ENCODE measurements at places on chromosomes 1 and 21. TPM values are rescaled to one million over a fixed set of nuclear protein-coding genes. Genes with fewer than 3 reads are reported as not detected.
A peak's percentile ranks its signal among the peaks of the same experiment; 100 is the strongest.

LYPD8 gene
- total RNA-seq: not detected

DNA sequence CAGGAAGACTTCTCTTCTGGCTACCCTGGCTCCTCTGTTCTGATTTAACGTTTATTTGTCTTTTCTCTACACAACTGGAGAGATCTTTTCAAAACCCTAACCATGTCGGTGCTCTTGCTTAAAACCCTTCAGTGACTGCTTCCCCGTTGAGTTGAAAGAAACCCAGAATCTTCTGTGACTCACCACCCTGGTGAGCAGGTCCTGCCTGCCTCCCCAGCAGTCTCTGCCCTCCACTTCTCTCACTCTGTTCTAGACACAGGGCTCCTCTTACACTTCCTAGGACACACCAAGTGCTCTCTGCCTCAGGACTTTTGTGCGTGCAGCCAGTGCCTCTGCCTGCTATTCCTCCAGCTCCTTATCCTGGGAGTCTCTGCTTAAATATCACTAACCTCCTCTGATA is 131.4 kb downstream of the IER5 start:
- DNase-seq: no peak

GRCh38 chr1:78856096-78856495 is 150.4 kb downstream of the ADGRL4 start:
- no peak for DNase-seq

DNA sequence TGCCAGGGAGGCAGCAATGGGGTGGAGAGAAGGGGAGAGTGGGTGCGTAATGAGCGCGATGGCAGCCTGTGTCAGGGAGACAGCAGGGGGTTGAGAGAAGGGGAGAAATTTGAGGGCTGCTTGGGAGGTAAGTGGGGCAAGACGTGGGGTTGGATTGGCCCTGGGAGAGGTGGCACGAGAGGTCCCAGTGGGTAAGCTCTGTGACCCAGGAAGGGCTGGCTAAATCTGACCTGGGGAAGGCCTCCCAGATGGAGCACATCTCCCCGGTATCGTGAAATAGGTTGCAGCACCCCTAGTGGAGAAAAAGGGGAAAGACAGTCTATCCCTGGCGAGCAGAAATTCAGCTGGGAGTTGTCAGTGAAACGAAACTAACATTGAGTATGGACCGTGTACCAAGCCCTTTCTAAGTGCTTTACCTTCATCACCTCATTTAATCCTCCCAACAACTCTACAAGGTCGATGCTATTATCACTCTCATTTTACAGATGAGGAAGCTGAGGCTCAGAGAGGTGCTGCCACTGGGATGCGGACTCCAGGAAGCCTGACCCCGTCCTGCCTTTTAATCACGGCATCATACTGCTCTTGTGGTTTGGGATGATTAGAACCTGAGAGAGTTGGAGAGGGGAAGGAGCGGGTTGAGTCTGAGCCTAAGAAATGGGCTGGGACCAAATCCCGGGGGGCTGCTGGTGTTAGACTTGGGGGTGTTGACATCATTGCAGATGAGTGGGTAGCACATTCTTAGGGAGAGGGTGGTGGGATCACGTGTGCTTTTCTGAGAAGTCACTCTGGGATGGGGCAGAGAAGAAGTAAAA is 56.6 kb upstream of the RPL11 start:
- DNase-seq: peak; percentile 82

DNA sequence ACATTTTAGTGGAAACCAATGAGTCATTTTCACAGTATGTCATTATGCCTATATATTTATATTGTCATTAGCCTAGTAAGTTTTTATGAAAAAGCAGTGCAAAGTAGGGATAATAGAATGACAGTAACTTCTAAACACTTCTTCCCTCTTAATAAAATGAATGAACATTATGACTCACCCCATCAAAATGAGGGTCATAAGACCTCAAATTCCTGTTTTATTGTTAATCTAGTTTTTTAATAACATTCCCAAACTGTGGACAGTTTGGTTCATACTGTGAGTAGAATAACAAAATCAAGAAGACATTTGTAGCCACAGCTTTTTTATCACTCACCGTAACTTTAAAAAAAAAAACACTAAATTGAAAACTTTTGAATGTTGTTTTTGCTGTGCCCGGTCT is 160.5 kb downstream of the LRRC40 start:
- DNase-seq: peak; percentile 78

- no peak for DNase-seq
These were observed 157.8 kb downstream of the ATG4C start for GRCh38 chr1:62941780-62942179.

WLS gene
- 47.9 TPM for total RNA-seq

- DNase-seq: no peak
These were observed 35.7 kb upstream of the PLA2G4A start for GRCh38 chr1:186792870-186793581.

GPR25 gene
- not detected for total RNA-seq

- DNase-seq: no peak
These were observed 3.2 kb downstream of the IFT25 start for GRCh38 chr1:53942127-53942957.

- no peak for DNase-seq
These were observed 91.7 kb downstream of the ATG4C start for GRCh38 chr1:62875676-62876075.

DNA sequence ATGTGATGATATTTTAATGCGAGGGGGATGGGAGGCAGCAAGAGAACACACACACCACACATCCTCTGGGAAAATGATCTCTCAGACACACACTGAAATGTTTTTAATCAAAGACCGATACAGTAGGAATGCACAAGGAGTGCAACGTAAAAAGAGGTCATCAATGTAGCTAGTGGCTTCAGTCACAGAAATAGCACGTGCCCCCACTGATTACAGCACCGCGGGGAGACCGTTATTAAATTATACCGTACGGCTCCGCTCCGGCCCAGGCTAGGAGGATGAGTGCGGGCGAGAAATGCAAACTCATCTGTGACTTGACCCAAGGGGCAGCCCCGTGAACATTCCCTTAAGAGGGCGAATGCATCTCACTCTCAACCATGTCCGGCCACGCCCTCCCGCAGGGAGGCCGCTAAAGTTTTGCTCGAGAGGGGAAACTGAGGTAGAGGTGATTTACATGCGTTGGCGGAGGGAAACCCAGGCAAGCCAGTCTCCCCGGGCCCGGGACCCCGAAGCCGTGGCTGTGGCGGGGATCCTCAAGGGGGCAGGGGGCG is 552 bp downstream of the UBR4 start:
- peak; percentile 39 for DNase-seq

CLDN14 gene
- not detected for total RNA-seq

DNA sequence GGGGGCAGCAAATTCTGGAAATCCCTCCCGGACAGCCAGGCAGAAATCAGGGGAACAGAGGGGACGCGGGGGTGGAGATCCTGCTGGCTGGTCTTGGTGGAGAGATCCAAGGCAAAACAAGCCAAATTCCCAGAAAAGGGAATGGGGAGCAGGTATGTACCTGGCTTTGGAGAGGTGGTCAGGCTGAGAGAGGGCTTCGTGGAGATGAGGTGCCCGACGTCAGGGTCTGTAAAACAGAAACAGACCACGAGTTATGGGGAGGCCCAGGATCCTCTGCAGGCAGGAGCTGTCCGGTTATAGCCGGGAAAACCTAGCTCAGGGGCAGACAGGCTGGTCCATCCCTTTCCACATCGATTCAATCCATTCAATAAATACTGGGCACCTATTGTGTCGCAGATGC is 4.4 kb downstream of the CLEC20A start:
- DNase-seq: no peak

GRCh38 chr1:41626146-41626545 is 141.7 kb upstream of the EDN2 start:
- DNase-seq: no peak

DNA sequence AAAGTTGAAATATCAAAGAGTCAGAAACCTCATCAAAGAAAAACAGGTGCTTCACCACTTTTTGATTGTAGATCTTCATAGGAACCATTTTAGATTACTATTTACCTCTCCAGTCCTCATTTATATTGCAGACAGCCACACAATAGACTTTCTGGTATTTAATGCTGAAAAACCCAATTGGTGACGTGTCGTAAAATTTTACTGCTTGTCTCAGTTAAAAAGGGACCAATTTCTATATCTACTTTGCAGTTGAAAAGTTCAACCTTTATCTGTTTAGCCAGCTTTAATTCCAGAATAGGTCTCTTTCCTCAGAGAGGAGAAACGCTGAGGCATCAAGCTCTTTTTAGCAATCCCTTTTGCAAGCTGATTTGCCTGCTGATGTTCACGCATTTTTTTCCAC is 1722.4 kb downstream of the PLA2G4A start:
- DNase-seq: no peak

DNA sequence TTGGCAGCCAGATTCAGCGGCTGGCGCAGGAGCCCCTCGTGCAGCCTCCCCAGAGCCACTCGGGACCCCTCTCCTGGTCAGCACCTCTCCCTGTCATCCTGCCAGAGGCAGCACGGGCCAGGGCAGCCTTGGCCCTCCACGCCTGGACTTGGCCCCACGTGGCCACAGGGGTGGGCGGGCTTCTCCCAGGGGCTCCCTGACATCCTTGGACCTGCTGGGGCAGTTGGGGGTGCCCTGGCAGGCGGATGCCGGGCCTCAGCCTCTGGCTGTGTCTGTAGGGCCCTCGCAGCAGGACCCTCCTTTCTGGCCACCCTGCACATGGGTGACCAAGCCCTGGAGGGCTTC is 60.2 kb downstream of the MORN1 start:
- no peak for DNase-seq

DNA sequence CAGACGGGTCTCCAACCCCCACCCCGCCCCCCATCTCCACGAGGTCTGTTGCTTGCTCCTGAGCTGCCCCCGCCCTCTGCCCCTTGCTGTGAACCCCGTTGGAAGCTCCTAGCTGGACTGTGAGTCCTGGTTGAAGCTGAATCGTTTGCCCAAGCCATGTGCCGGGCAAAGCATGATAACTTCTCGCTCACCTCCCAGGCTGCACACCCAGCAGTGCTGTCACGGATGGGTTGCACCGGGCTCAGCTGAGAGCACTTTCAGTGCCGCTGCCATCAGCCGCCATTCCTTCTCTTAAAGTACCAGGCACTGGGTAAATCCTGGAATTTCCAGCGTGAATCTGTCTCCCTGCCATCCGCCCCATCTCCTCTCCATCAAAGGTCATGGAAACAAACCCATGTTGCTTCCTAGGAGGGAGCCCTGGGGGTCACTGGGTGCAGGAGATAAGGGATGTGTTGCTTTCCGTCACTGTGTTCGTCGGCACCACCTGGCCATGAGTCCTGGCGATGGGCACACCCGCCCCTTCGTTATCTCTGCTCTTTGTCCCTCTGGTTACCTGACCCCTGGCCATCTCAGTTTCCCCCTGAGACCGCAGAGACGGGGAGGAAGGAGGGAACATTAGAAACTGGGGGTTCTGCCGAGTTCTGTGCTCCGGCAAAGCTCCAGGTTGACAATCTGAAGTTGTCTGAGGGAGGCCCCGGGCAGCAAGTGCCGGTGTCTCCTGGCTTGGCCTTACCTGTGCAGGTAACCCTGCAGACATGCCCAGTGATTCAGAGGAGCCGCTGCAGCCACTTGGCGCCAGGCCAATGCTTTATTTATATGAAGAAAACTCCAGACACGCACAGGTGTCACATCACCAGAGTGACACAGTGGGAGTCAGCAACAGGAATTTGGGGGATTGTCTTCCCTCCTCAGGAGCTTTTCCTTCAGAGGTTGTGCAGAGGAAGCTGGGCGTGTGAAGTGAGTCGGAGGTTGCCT is 2.7 kb downstream of the PDE9A start:
- no peak for DNase-seq

TNNT2 gene
- total RNA-seq: not detected

- no peak for DNase-seq
These were observed 435.7 kb upstream of the RUNX1 start for GRCh38 chr21:35484851-35485250.

- DNase-seq: no peak
These were observed 29.2 kb downstream of the IPP start for GRCh38 chr1:45721207-45721606.
